Pons (tissue), 1 donor: ENCODE measurements at places on chromosomes 7 and 10.

DNA sequence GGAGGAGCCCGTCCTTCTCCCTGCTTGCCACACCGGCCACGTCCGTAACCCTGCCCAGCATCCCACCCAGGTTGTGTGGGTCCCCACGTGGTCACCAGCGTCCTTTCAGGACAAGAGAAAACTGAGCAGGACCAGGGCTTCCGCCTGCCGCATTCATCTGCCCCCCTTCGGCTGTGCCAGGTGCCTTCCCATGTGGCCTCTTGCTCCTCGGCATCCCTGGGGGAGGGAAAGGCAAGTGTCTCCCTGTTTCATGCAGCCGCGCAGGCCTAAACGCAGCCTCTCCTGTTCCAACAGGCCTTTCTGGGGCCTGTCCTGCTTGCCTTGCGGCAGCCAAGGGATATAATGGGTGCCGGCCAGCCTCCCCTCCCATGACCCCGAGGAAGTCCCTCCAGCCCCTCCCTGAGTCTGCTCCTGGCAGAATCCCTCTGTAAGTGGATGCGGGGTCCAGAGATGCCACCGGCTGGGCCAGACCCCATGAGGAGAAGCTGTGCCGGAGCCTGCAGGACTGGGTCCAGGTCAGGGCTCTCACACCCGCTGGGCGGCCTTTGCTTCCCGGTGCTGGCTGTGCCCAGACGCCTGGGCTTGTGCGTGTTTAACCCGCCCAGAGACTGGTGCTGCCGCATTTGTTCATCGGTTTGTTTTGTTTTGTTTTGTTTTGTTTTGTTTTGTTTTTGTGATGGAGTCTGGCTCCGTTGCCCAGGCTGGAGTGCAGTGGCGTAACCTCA is 23.1 kb downstream of the SHH start:
- DNase-seq, result no peak

- DNase-seq, result no peak
Observed at GRCh38 chr10:118520116-118520742, 75.2 kb downstream of the PRLHR start.

DNA sequence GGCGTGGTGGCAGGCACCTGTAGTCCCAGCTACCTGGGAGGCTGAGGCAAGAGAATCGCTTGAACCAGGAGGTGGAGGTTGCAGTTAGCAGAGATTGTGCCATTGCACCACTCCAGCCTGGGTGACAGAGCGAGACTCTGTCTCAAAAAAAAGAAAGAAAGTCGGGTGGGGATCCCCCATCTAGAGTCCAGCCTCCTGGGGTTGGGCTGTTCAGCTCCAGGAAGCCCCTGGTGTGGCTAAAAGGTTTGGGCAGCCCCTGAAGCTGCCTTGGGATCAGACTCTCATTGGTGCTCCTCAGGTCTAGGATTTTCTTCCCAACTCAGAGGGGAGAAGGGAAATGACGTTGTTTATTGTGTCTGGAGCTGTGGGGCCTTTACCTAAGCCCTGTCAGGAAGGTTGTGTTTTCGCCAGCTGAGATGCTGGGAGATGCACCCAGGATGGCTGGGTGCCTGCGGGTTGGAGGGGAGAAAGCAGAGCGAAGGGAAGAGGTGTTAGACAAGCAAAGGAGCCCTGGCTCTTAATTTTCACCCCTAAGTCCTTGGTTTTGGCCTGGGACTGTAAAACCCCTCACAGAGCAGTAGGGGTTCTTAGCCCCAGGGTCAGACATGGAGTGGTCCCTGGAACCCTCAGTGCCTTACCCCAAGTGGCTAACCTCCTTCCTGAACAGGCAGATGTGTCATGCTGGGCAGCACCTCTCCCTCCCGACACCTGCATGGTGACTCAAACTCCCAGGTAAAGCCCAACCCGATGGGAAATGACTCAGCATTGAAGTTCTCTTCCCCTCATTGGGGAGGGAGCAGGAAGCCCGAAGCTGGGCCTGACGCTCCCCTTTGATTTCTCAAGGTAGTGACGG is 21.1 kb downstream of the PLAU start:
- no peak for DNase-seq

DNA sequence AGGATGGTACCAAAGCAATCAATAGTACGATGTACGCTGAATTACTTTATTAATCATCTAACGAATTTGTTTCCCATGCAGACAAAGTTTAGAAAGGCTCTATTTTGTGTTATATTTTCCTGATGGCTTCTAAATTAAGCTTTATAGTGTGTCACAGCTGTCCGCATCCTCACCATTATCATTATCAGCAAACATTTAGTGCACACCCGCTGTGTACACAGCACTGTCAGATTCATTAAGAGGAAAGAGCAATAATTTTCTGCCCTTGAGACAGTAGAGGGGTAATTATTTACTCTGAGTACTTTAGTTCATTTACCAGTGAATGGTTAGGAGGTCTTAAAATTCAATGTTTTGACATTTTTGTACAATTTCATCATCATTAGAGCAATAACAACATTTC is 233.3 kb upstream of the PTPRZ1 start:
- DNase-seq, result no peak

DNA sequence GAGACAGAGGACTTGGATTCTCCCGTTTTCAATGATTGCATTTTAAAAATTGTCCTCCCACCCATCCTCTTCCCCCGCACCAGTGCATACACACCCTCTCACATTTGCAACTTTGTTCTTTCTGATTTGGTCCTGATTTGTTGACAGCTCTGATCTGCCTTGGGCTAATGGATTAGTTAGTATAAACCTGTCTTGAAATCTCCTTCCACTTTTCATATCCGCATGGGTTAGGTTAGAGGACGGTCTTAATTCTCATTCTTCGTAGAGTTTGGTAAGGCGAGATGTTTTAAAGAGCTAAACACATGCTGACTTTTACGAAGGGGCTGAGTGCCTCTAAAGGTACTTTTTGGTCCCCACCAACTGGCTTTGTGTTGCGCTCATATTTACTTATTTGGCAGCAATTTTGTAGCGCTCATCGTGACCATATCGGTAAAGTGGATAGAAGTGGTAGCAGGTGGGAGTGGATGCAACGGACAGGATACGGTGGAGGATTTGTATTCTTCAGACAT is 1.1 kb downstream of the AHR start:
- DNase-seq, result peak; percentile 71

- DNase-seq, result no peak
Observed at GRCh38 chr7:97298561-97298960, 181.1 kb downstream of the SDHAF3 start.

DNA sequence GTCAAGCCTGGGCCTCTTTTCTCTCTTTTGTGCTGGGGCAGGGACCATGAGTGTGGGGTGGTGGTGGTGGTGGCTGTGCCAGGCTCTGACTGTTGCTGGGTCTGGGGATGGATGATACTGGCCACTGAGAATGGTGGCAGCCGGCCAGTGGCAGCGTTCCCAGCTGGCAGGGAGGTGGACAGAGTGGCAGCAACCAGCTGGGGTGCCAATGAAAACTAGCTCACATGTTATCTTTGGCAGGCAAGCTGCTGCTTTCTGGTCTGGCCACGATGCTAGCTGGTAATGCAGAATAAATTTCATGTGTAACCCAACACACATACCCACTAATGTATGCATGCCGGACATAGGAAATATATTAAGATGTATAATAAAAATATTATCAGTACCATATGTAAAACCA is 95.0 kb upstream of the SLC26A5 start:
- DNase-seq, result peak; percentile 97

DNA sequence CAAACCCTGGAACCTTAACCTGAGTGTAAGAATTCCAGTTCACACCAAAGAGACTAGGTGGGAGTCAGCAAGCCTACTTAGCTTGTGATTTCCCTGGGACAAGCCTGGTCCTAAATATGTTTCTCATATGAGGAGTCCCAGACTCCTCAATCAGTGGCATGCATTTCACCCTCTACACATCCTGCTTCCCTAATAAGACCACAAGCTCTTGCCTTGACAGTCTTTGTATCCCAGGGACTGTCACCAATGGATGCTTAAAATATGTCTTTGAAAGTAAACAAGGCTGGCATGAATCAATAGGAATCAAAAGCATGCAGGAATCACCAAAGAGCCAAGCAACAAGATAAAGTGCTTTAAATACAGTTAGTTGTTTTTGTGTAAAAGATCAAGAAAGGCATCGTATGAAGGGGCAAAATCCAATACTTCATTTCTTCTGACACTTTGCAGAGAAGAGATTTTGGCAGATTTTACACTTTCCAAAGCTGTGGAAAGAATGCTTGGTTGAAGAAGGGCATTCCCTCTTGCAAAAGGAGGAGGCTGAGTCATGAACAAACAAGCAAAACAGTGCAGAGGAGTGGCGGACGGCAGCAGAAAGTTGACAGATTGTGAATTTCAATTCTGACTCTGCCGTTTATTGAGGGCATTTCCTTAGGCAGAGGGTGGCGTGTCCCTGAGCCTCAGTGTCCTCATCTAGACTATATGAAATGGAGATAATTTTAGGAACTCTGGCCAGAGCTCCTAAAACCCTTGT is 8.5 kb upstream of the NFE2L3 start:
- DNase-seq, result no peak

- DNase-seq, result no peak
Observed at GRCh38 chr7:41035794-41036193, 667.1 kb downstream of the INHBA start.

GRCh38 chr7:39633563-39634477 is 10.4 kb downstream of the RALA start:
- DNase-seq, result no peak

- peak; percentile 11 for DNase-seq
Observed at GRCh38 chr7:48389977-48390376, 218.7 kb downstream of the ABCA13 start.

GRCh38 chr7:17781491-17782215 is 158.6 kb downstream of the SNX13 start:
- DNase-seq, result no peak

GRCh38 chr7:102279537-102280400 is 6.9 kb upstream of the SH2B2 start:
- peak; percentile 42 for DNase-seq

GRCh38 chr10:114389426-114389825 is 14.9 kb downstream of the AFAP1L2 start:
- DNase-seq, result no peak

GRCh38 chr10:78274491-78274890 is 240.8 kb downstream of the RPS24 start:
- no peak for DNase-seq

DNA sequence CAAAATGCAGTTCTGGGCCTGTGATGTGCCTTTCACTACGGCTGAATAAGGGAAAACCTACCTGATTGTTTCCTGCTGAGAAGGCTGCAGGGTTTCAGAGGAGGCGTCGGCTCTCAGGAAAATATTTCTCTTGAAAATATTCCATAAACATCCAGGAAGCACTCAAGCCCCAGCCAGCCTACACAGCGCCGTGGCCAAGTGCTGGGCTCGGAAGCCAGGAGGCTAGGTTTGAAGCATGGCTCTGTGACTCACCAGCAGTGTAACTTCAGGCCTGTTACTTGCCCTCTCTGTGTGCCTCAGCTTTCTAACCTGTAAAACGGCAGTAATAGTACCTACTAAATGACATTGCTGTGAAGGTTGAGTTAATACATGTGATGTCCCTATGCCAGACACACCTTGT is 399.1 kb downstream of the GATA3 start:
- no peak for DNase-seq

GRCh38 chr10:36538953-36539586 is 586.3 kb upstream of the ANKRD30A start:
- DNase-seq, result no peak

GRCh38 chr10:30587522-30588031 is 42.0 kb downstream of the LYZL2 start:
- peak; percentile 53 for DNase-seq

GRCh38 chr10:103808780-103809179 is 46.6 kb downstream of the SH3PXD2A start:
- peak; percentile 26 for DNase-seq

- DNase-seq, result no peak
Observed at GRCh38 chr7:77833136-77833535, 34.6 kb downstream of the PHTF2 start.

GRCh38 chr10:18594574-18595156 is 56.7 kb downstream of the NSUN6 start:
- no peak for DNase-seq

GRCh38 chr7:48741545-48741944 is 182.8 kb upstream of the CDC14C start:
- DNase-seq, result peak; percentile 58

DNA sequence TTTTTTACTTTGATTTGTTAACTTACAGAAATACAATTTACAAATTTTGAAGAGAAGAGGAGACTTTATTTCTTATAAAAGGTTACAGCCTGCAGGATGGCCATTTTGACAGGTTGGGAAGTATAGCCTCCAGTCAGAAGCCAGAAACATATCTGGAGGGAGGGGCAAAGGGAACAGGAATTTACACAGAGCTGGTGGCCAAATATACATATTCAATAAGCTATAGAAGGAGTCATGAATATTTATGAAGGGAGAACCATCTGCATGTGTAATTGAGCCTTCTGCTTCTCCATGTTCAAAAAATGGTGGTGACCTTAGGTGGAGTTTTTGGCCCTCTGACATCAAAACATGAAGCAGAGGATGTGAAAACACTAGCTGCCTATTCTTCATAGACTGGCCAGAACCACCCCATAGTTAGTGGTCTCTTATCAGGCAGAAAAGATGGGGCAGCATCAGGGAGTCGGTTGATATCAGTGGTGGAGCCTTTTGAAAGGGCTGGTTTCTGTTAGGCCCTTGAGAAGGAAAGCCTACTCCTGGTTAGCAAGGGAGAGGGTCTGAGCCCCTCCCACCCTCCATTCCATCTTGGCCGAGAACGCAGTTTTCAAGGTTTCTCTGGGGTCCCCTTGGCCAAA is 57.2 kb downstream of the ENTPD1 start:
- DNase-seq, result no peak

- no peak for DNase-seq
Observed at GRCh38 chr10:104931612-104932134, 290.6 kb downstream of the SORCS3 start.

GRCh38 chr10:74175510-74176379 is 24.7 kb downstream of the ADK start:
- DNase-seq, result no peak

- DNase-seq, result peak; percentile 86
Observed at GRCh38 chr7:140810830-140811556, 113.7 kb downstream of the BRAF start.

DNA sequence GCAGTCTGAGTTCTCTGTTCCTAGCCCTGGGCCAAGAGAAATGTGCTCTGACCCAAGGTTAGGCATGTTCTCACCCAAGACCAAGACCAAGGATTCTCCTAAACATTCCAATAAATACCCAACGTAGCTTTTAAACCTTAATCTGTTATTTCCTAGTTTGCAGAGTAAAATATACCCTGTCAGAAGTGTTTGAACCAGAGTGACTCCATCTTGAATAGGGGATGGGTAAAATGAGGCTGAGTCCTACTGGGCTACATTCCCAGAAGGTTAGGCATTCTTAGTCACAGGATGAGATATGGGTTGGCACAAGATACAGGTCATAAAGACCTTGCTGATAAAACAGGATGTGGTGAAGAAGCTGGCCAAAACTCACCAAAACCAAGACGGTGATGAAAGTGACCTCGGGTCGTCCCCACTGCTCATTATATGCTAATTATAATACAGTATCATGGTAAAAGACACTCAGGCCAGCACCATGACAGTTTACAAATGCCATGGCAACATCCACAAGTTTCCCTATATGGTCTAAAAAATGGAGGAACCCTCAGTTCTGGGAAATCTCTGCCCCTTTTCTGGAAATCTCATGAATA is 27.7 kb downstream of the PLXNA4 start:
- DNase-seq, result no peak

GRCh38 chr7:124276005-124276622 is 243.2 kb upstream of the TMEM229A start:
- DNase-seq, result no peak

GRCh38 chr7:159227433-159227832 is 82.8 kb upstream of the VIPR2 start:
- DNase-seq, result no peak

GRCh38 chr10:4353964-4354363 is 472.0 kb upstream of the AKR1E2 start:
- DNase-seq, result no peak

- DNase-seq, result no peak
Observed at GRCh38 chr7:94161476-94161875, 157.3 kb upstream of the BET1 start.

GRCh38 chr10:5843686-5844344 is 30.6 kb upstream of the GDI2 start:
- DNase-seq, result no peak
